B cell (primary cell): ENCODE measurements at places on chromosomes 5 and 9.

DNA sequence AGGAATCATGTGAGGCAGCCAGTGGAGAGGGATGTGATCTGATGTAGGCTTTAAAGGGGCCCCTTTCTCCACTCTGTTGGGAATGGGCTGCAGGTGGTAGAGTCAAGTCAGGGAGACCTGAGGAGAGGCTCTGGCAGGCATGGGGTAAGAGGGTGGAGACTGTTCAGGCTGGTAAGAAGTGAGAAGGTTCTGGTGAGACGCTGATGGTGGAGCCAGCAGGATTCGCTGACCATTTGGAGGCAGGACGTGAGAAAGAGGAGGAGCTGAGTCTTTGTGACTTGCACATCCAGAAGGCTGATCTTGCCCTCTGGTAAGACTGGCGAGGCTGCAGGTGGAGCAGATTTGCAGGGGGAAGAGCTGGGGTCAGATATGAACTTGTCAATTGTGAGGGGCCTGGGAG lies 248.0 kb downstream of the NSG2 start:
- no peak for DNase-seq

GRCh38 chr5:53366245-53366644 lies 114.2 kb upstream of the FST start:
- DNase-seq = no peak

GRCh38 chr9:17783227-17783626 lies 204.4 kb downstream of the SH3GL2 start:
- no peak for DNase-seq

DNA sequence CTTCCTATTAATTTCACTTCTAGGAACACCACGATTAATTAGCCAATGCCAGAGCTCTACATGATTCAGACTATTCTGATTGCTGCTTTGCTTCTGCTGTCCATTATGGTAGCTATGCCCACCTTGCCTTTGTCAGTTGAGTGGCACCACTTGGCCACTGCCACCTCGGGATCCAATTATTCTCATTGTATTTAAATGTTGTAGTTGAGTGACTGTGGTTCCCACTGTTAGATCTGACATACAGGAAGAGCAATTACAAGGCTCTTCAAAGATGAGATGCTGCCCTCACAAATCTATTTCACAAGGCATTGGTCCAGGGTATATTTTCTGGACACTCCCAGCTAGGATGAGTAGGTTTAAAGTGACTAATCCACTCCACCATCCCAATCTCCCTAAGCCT lies 864.5 kb upstream of the EDIL3 start:
- no peak for DNase-seq

DNA sequence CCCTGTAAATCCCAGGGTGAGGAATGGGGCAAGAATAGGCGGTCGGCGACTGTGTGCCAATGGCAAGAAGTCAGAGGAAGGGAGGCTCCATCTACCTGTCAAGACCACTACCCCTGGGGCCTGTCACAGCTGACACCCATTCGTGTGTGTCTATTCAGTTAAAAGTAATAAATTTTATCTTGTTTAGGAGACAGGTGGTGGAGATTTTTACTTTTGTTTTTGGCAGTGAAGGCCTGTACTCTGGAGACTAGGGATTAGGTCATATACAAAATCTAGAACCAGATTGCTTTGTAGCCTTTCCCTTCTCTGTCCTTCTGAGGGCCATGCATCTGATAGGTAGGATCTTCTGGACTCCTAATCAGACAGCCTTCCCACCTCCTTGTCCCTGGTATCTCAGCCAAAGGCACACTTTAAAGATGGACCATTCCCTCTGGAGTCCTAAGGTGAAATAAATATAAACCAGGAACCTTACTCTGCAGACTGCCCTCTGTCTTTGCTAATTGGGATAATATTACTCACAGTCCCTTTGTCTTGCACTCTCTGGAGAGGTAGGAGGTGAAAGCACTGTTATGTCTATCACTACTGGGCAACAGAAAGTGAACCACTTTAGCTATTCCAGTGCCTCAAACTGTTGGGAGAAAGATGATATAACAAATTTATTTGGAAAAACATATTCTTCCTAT lies 213.2 kb upstream of the ACTBL2 start:
- DNase-seq = no peak
